ENCODE measurements at places on chromosomes 16 and 17.

DNA sequence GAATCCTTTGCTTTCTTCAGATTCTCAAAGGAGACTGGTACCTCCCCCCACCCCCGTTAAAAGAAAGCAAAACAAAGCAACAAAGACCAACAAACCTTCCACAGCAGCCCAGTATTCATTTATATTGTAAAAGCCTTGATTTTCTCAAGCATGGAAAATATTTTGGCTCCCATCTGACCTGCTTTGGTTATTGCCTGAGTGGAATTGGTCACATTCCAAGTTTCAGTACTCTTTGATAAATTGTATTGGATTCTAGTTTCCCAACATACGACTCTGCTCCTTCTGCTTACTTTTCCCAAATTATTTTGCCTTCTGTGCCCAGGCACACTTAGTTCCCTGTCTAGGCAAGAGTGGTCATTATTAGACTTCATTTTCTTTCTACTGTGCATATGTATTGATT, 1.3 kb downstream of the ABCC11 start:
- DNase-seq: no peak

GRCh38 chr17:59754552-59754951, 47.1 kb downstream of the VMP1 start:
- DNase-seq: no peak

GRCh38 chr17:491086-492021, 138.7 kb upstream of the RPH3AL start:
- peak; percentile 38 for DNase-seq

DNA sequence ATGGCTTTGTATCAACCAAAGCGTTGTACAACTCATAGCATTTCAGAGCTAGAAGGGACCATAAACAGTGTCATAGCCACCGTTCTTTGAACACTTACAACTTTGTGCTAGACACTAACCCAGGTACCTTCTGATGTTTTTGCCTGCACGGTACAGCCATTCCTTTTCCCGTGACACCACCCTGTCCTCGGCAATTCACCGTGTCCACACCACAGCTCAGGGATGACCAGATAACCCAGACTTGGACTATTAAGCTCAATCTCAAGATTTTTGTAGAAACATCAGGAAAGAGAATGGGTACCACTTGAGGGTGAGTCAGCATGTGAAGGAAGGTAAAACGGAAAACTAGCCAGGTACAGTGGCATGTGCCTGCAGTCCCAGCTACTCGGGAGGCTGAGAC, 9.8 kb upstream of the CBFB start:
- DNase-seq: no peak

- no peak for DNase-seq
These were observed 412.3 kb upstream of the CDH11 start for GRCh38 chr16:65534121-65534528.

GRCh38 chr17:55258578-55259135, 6.1 kb upstream of the HLF start:
- no peak for DNase-seq

- peak; percentile 57 for DNase-seq
These were observed 94.6 kb downstream of the BANP start for GRCh38 chr16:88045820-88046303.

DNA sequence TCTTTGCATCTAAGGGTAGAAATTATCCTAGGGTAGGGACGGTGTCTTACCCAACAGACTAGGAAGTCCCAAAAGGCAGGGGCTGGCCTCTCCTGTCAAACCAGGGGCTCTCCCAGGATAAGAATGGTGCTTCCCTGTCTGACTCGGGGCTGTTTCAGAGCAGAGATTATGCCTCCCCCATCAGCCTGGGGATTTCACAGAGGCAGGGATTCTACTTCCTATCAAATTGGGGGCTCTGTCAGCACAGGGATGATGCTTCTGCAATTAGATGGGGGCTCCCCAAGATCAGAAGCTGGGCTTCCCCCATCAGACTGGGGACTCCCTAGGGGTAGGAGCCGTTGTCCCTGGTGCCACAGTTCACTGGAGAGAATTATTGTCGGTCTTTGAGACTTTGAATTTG, 2.3 kb downstream of the NXPH3 start:
- no peak for DNase-seq

DNA sequence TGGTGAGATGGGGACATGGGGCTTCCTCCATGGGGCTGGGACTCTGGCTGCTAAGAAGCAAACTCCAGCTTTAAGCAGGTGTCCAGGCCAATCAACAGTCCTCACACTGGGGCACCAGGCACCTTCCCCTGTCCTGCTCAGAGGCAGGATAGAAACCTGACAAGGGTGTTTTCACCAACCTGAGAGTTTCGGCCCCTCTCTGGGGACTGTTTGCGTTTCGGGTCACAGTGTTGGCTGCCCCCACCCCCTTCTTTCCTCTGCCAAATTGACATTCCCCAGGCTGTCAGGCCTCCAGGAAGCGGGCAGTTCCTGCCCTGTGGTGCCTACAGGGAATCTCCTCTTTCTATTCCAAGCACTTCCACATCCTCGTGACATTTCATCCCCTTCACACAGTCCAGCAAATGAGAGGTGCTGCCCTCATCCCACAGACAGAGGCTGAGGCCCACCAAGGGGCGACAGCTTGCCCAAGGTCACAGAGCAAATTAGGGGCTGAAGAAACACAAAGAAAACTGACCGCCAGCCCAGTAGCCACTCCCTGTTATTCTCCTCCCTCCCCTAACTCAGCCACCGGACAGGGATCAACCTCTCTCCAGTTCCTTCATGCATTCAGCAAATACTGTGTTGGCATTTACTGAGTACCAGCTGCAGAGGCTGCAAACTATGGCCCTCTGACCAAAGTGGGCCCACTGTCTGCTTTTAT, 38.0 kb downstream of the MMP15 start:
- DNase-seq: no peak

DNA sequence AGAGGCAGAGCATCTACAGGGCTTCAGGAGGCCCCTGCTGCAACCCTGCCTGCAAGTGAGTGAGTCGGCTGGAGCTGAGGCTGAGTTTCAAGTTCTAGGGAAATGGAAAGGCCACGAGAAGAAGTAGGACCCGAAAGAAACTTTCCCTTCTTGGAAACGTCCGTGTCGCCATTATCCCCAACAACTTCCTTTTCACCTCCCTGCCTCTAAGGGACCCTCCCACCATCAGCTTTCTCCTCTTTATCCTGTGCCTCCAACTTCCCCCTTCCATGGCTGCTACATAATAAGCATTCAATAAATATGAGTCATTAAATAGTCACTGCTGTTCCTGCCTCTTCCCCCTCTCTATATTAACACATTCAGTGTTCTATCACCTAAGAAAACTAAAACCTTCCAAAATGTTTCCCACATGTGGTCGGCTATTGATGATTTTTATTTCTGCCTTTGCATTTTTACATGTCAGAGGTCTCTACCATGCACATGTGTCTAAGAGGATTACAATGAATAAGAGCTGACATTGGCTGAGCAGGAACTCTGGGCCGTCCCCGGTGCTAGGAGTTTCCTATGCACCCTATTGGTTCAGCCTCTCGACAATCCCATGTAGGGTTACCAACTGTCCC, 115.9 kb upstream of the TNRC6C start:
- no peak for DNase-seq

DNA sequence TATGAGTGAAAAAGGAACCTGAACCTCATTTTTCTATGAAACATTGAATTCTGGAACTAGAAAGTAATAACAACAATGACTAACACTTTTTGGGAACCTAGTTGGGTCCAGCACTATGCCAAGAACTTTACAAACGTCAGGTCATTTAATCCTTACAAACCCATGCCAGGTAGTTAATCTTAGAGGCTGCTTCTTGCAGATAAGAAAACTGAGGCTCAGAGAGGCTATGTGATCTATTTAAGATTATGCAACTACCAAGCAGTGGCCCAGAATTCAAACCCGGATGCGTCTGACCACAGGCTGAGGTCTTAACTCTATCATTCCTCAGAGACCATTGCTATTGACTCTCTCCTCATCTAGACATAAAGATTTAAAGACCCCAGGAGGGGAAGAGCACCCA, 358.7 kb downstream of the GRIN2A start:
- DNase-seq: no peak

GRCh38 chr17:74860229-74860871, 665 bp upstream of the GRIN2C start:
- DNase-seq: no peak

- DNase-seq: no peak
These were observed 16.5 kb upstream of the CLEC18C start for GRCh38 chr16:70157105-70157476.

- DNase-seq: no peak
These were observed 18.3 kb downstream of the ITGA3 start for GRCh38 chr17:50074227-50074626.

DNA sequence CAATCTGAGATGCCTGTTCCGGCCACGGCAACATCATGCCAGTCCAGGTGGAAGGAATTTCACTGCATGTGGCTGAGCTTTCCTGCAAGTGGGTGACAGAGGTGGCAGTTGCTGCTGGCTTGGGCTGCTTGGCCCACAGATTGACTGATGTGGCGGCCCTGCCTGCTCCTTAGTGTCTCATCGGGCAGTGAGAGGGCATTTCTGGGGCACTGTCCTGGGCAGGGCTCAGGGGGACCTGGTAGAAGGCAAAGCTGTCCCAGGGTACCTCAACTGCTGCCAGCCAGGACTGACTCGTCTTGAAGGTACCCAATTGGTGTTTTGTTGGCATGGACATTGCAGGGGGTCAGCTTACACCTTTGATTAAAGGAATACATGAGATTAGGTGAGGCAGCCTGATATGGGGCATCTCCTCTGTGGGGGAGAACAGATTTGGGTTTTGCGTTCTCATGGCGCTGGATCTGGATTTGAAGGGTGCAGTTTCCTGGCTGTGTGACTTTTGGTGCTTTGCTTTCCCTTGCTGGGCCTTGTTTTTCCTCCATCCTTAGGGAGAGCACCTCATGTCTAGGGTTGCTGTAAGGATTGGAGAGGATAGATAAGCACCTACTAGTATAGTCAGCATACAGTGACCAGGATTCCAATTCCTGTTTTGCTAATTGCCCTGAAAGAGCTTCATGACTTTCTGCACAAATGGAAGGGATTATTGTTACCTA, 5.4 kb downstream of the CMIP start:
- DNase-seq: no peak

- DNase-seq: no peak
These were observed 67.2 kb downstream of the RPTOR start for GRCh38 chr17:80611816-80612215.

GRCh38 chr17:41024697-41025096, 2.3 kb downstream of the KRTAP1-5 start:
- DNase-seq: no peak

- DNase-seq: no peak
These were observed 87.4 kb downstream of the KCNJ2 start for GRCh38 chr17:70256751-70257150.

- DNase-seq: no peak
These were observed 90.3 kb upstream of the CHMP6 start for GRCh38 chr17:80901319-80901718.

DNA sequence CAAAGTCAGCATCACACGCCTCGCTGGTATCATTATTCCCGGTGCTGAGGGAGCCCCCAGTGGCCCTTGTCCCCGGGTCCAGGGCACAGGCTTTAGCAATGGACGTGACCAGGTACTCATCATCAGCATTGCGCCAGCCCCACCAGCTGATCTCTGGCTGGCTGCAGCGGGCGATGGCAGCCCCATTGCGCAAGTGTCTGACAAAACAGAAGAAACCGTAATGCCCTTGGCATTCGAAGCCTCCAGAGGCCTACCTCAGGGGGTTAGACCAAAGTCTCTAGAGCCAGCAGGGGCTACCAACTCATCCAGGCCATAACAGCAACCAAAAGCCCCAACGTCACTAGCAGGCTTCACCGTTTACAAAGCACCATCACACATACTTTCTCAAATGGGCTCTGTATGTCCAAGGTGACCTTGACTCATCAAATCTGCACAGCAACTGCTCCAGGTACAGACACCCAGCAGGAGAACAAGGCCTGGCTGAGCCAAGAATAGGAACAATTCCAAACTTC, 7.3 kb downstream of the MTMR4 start:
- DNase-seq: no peak

GRCh38 chr17:35315283-35315682, 58.1 kb downstream of the SLFN11 start:
- DNase-seq: no peak

DNA sequence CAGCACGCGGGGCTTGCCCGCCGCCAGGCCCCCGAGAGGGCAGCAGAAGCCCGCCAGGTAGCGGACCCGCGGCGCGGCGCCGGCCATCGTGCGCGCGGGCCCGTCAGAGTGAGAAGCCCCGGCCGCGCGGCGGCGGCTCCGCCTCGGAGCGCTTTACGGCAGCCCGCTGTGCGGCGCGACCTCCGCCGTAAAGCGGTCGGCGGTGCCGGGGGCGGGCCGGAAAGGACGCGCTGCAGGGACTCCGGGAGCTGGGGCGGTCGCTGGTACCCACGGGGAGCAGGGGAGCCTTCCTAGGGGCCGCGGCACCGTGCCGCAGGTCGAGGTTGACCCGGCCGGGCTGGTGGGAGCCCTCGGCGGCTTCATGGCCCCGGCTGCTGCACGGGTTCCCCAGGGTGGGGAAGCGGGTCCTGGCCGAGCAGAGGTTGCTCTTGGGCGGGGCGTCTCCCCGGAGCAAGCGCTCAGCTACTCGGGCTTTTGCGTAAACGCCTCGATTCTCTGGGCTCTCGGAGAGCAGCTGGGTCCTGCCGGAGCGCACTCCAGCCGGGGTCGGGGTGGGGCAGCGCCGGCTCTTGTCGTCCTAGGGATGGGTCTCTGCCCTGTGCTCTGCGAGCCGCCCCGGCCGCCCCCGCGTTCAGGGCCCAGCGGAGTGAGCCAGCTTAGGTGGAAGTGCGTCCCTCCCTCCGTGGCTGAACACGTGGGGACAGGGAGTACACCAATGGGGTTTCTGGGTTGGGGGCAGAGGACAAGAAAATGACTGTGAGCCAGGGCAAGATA, at the start of gene FAAP100:
Gene FAAP100 (minus strand): TSS at position 110 of the 774 bp plus-strand sequence. CDS start 23 bp downstream, at position 87.
- peak; percentile 97 for DNase-seq

- peak; percentile 55 for DNase-seq
These were observed 61.9 kb downstream of the WWP2 start for GRCh38 chr16:69823831-69824563.

GRCh38 chr16:68902003-68902968, 59.0 kb downstream of the TANGO6 start:
- DNase-seq: no peak

DNA sequence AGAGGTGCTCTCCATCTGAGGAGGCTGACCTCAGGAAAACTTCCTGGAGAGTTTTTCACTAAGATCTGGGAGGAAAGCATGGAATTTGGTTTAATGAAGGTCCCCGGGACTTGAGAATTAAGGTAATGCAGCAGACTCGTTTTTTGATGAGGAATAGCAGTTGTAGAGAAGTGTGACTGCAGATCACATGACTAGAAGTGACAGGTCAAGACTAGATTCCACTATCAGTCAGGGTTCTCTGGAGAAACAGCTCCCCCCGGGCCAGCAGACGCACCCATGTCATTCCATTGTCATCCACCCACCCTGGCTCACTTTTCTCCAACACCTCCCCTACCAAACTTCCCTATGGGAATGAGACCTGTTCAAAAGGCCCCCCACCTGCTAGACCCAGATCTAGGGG, 1.9 kb upstream of the DHRS13 start:
- DNase-seq: no peak

- no peak for DNase-seq
These were observed 6.8 kb downstream of the RUSF1 start for GRCh38 chr16:31501226-31501965.

GRCh38 chr16:31063843-31064611, 10.0 kb downstream of the ZNF668 start:
- no peak for DNase-seq

- peak; percentile 61 for DNase-seq
These were observed 671 bp downstream of the CHMP6 start for GRCh38 chr17:80992077-80992947.

Data from GM12892 (cell line).